Stimulated activated CD4-positive, alpha-beta T cell treated with anti-CD3 and anti-CD28 coated beads, Interleukin-12 subunit alpha, Interleukin-12 subunit beta, amount 100 ng/mL, for 4 hours (primary cell): ENCODE measurements at places on chromosomes 4 and X.
A peak's percentile ranks its signal among the peaks of the same experiment; 100 is the strongest.

DNA sequence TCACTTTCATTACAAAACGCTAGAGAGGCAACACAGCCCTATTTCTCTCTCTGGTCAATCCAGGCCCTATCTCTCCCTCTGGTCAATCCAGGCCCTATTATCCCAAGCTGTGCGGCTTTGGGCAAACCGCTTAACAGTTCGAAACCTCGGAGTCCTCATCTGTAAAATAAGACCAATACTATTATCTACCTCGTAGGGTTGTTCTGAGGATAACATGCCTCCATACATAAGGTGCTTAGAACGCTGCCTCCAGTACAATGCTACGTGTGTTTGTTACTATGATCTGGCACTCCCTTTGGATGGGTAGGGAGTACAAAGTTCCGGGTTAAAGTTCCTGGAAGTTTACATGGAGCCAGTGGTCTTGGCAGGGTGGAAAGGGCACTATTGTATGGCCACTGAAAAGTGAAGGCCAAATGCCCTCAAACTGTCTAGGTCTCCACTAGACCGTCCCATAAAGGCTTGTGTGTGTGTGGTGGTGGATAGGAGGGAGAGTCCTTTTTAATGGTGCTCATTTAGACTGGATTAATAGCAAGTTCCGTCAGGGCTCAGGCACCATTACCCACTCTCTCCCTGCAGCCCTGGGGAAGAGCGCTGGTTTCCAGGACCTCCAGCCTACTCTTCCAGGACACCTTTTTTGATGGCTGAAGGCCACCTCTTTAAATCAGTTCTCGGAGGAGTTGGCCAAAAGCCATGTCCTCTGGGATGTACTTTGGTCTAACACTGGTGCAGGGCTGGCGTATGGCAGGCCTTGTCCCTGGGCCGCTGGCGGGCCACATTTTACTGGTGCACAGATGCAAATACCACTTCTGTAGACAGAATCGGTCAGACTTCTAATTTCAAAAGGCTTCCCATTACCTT lies 75.6 kb upstream of the BCOR start:
- no peak for DNase-seq

- DNase-seq, result no peak
Measured at GRCh38 chr4:83153417-83153816, 38.9 kb upstream of the PLAC8 start.

DNA sequence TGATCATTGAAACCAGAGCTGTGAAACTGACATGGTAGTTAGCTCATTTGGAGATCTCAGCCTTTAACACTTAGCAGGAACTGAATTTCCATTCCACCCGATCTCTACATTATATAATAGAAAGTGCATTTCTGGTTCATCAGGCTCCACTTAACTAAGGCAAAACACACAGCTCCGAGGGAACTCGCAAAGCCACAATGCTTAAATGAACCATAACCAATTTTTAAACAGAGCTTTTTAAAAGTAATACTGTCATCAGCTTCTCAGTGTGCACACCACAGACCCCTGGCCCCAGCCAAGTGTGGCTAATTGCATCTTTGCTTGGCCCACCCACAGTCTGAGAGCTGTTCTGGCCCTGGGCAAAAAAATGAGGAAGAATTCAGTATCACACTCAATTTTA lies 66.1 kb downstream of the DCHS2 start:
- DNase-seq, result no peak

GRCh38 chr4:25775166-25775565 lies 87.6 kb downstream of the SEL1L3 start:
- DNase-seq, result no peak

- DNase-seq, result no peak
Measured at GRCh38 chr4:81039351-81039972, 9.0 kb downstream of the BMP3 start.

GRCh38 chr4:61149278-61149677 lies 50.8 kb upstream of the ADGRL3 start:
- DNase-seq, result no peak

- DNase-seq, result no peak
Measured at GRCh38 chr4:105710012-105710600, 1.5 kb downstream of the GSTCD start.

- DNase-seq, result peak; percentile 32
Measured at GRCh38 chrX:39820938-39821708, 276.6 kb downstream of the BCOR start.

- no peak for DNase-seq
Measured at GRCh38 chr4:4595252-4595651, 53.4 kb upstream of the STX18 start.

DNA sequence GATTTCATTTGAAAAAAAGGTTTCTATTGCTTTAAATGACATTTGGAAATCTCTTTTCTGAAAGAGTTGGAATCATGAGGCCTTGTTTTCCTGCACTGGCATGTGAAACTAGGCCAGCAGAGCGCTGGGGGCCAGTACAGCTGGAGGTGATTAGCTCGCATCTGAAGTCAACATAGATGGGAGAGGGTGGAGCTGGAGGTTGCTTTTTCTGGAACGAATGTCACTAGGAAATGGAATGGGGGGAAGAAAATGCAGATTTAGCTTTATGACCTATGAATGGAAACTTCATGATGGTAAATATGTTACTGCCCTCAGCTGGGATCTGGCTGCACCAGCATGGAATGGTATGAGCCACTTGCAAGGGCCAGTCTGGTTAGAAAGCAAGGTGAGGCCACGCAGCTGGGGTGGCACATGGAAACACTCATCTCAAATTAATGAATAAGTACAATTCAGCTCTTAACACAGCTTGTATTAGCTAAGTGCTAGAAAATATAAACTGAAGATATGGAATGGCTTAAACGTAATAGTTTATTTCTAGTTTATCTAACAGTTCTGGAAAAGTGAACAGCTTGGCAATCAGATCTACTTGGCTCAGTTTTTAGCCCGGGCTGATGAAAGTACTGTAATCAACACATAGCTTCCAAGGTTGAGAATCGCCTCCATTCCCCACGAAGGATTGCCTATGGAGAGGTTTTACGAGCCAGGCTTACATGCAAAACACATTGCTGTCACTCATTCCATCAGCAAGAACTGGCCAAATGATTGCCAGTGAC lies 32.5 kb downstream of the SLC10A6 start:
- no peak for DNase-seq

GRCh38 chrX:51776851-51777250 lies 33.6 kb downstream of the GSPT2 start:
- DNase-seq, result no peak

- no peak for DNase-seq
Measured at GRCh38 chr4:148214529-148215166, 227.6 kb downstream of the NR3C2 start.

DNA sequence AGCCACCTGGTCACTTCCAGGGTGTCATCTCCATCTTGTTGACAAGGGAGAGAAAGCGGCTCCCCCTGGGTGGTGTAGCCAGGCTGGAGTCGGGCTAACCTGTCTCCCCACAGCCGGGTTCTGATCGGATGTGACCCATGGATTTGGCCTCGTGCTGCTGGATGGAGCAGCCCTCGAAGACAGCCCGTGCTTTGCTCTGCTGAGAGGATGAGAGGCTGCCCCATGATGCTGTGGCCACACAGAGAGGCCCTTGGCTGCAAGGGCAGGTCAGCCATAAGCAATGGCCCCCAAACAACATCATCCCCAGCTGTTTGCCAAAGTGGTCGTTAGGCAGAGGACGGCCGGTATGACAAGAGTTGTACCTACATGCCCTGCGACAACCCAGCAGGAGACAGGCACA lies 106.6 kb downstream of the HMX1 start:
- no peak for DNase-seq

- DNase-seq, result peak; percentile 23
Measured at GRCh38 chr4:152045807-152046571, 285.2 kb upstream of the GATB start.

DNA sequence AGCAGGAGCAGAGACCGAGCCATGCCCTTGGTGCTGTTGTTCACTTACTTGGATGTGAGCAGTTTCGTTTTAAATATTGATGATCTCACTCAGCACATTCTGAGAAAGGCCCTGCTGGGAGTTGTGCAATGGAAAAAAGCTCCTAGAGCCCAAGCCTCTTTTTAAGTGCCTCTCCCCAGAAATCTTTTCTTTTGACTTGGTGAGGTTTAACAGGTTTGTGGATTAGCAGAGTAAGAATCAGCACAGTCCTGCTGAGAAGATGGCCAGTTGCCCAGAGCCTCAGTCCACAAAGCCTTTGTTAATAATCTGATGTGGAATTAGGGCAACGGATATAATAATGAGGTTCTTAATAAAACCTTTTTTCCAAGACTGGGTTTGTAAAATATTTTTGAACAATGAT lies 157.5 kb upstream of the ATP6AP2 start:
- DNase-seq, result no peak

DNA sequence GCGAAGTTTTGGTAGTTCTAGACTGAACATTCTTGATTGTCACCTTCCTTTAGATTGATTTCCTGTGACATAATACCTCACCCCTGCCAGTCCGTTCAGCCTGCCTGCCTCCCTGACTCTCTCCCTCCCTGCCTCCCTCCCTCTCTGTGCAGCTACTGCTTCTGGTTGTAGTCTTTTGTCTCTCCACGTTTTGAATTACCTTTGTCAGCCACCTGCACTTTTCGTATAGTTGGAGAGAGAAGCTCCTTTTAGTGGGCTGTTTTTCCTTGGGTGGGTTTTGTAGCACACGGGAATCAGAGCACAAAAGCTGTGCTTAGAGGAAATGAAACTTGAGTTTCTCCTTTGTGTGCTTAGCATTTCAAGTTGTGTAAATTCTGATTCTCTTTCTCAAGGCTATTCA lies 32.6 kb upstream of the MSMO1 start:
- DNase-seq, result no peak

DNA sequence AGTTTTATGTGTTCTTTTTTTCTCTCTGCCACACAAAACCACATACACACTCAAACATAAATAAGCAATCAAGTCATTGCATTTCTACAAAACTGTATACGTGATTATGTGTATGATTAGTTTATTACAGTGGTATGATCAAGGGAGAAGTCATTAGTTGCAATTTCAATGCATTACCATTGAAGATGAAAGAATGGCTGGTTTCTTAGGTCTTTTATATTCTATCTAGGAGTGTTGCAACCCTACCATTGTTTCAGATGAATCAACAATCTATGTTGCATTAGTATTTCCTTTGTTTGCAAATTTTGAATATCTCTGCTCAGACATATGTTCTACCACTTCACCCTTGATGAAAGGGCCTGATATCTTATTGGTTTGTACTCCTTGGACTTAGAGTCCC lies 6.8 kb downstream of the ANXA3 start:
- DNase-seq, result no peak

DNA sequence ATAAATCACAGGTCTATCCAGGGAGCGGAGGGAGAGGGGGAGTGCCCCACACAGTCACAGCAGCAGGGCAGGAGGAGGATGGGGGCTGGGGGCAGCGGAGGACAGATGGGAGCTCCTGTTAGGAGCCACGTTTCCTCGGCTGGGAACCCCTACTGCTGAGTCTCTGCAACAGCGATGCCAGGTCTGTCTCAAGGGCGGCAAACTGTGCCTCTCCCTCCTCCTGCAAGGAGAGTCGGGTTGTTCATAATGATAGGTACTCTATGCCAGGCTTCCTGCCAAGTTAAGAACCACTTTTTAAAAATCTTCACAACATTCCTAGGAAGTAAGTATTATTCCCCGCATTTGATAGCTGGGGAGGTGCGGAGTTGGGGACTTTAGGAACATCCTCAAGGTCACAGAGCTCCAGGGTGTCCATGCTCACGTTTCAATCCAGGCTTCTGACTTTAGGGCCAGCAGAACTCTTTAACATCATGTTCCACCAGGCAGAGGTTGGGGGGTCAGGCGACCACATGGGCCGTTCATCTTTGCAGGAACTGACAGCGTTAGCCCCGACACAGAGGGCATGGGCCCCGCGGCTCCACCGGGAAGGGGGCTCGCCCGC lies 98.3 kb upstream of the MAML3 start:
- no peak for DNase-seq

DNA sequence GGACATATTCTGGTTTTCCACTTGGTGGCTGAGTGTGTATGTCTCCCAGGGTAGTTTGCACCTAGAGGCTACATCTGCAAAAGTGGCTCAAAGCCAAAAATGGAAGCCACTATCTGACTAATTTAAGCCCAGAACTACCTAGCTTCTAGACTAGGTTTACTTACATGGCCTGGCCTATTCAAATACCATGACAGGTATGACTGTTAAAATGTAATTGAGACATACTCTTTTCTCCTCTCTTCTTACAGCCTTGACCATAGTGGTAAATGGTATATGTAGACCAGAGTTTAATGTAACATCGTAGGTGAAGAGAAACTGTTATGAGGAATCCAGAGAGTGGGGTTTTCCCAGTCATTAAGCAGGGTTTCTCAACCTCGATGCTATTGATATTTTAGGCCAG lies 2.6 kb upstream of the TRPC5 start:
- no peak for DNase-seq

GRCh38 chr4:138200236-138200590 lies 41.9 kb downstream of the SLC7A11 start:
- no peak for DNase-seq
